ENCODE measurements at places on chromosomes 7 and 10.

DNA sequence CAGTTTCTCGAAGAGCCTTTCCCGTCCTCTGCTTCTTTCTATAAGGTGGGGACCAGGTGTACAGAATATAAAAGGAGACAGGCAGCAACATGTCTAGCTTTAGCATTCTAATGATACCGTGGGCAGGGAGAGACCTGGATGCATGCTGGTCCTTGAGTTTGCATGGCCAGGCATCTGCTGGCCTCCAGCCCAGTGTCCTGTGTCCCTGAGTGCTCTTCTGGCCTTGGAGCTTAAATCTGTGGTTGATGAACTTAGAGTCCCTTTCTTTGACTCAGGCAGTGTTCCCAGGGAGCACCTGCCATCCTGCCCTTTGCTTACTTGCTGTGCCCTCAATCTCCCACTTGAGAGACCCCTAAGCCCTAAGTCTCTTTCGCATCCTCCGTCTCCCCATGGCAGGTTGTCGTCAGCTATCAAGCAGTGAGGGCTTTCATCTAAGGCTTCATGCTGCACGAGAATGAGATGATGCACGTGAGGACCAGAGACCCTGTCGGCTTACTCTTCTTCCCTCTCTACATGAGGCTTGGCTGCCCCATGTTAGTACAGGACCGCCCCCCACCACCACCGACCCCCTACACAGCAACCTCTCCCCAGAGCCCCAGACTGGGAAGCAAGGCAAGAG, 313.4 kb upstream of the C7orf33 start:
- no peak for DNase-seq

DNA sequence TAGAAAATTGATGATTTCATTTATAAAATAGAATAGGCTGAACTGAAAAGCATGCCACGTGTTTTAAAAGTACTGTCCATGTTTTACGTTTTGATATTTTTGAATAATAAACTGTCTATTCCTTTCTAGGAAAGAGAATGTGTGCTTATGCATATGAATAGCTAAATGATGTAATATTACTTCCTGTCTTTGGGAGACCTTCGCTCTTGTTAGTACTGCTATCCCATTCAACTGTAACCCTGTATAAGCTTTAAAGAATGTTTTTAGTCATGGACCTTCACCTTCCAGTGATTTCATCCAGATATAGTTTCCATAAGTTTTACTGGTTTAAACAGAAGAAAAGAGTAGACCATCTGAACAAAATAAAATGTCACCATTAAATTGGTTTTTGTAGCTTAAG, 274.4 kb upstream of the SEMA3A start:
- DNase-seq: no peak

GRCh38 chr7:128963327-128963757, 25.6 kb downstream of the IRF5 start:
- DNase-seq: no peak

DNA sequence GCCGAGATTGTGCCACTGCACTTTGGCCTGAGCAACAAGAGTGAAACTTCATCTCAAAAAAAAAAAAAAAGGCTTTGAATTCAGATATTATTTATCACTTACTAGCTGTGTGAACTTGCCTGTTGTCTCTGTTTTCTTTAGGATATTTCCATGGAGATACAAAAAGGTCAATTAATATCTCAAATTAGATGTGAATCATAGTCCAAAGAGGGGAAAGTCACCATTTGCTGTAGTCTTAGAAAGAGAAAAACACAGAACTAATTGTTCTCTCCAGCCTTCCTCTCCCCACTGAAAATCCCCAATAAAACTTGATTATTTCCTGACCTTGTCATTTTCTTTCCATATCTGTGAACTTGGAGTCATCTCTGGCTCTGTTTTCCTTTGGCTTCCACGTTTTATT, 21.2 kb downstream of the HEPACAM2 start:
- no peak for DNase-seq

GRCh38 chr7:137146012-137146455, 197.5 kb downstream of the PTN start:
- DNase-seq: no peak

- no peak for DNase-seq
Measured at GRCh38 chr7:108051454-108051853, 48.5 kb upstream of the LAMB1 start.

DNA sequence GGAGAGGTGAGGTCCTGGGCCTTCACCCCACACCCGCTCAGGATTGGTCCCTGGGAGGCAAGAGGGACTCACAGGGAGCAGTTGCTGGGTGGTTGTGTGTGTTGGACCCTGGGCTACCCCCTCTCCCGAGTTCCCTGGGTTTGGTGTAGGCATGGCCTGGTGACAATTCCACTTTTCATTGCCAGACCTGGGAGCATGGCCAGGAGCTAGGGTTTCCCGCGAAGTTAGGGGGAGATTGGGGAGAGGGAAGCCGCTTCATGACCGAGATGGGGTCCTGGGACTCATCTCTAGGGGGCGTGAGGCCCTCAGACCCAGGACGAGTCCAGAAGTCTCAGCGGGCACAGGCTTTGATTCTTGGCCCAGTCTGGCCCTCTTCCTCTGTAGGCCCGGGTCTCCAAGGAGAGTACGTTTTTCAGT, 606 bp downstream of the PALD1 start:
- DNase-seq: no peak

DNA sequence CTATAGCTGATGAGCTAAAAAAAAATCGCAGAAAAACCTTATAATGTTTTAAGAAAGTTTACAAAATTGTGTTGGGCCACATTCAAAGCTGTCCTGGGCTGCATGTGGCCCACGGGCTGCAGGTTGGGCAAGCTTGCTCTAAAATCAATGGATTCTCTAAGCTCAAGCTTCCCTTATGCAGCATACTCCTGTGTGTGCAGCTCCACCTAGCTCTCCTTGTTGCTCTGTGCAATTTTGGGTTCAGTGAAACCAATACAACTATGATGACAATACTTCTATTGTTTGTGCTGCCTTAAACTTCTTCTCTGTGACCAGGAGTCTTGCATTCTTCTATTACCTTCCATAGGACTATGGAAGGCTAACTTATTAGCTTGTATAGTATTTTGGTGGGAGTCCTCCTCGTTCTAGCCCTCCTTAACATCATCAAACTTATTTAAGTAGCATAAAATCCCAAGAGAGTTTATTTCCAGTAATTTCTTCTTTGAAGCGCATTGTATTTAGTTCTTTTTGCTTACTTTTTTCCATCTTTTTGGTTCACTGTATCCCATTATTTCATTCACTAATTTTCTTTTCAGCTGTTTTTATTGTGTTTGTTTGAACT, 170.9 kb upstream of the SMIM30 start:
- DNase-seq: no peak

- DNase-seq: no peak
Measured at GRCh38 chr7:51317582-51317910, 937 bp upstream of the COBL start.

- DNase-seq: no peak
Measured at GRCh38 chr10:78502210-78502936, 468.7 kb downstream of the RPS24 start.

DNA sequence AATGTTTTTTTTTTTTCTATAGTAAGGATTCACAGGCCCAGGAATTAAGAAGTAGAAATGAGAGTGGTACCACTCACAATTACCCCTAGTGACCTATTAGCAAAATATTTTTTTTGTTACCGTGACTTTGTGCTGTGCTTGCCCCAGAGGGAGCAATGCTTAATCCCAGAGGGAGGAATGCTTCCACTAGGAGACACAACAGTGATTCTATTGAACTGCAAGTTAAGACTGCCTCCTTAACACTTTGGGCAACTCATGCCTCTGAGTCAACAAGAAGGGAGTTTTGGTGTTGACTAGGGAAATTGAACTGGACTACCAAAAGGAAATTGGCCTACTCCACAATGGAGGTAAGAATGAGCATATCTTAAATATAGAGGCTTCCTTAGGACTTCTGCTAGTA, 17.2 kb upstream of the MEOX2 start:
- DNase-seq: no peak

DNA sequence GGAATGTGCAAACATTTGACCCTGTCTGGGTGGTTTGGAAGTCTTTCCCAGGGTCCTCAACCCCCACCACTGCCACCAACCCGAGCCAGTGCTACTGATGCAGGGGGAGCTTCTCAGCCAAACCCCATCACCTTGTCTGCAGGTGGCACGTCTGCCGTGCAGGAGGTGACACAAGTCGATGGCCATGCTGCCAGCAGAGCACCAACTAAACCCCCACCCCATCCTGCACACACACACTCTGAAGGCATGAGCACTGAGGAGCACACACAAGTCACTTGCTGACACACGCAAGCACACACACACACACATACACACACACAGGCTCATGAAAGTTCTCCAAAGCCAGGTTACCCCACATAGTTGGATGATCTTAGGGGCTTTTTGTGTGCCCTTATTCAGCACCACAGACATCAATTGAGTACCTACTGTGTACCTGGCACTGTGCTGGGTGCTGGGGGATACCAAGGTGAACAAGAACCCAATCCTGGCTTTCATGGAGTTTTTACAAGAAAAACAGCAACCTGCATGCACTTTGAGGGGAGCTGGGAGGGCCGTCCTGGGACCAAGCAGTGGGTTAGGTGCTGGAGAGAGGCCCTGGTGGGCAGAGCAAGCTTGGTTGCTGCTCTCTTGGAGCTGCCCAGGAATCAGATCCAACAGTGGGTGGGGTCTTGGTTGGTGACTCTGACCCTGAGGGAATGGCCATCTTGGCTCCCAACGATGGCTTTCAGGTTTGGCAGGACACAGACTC, 118.8 kb downstream of the RGS10 start:
- no peak for DNase-seq
